Activated CD4-positive, alpha-beta T cell treated with anti-CD3 and anti-CD28 coated beads, Interleukin-2, amount 50 U/mL, for 48 hours (primary cell): ENCODE measurements at places on chromosomes 2 and 18.

DNA sequence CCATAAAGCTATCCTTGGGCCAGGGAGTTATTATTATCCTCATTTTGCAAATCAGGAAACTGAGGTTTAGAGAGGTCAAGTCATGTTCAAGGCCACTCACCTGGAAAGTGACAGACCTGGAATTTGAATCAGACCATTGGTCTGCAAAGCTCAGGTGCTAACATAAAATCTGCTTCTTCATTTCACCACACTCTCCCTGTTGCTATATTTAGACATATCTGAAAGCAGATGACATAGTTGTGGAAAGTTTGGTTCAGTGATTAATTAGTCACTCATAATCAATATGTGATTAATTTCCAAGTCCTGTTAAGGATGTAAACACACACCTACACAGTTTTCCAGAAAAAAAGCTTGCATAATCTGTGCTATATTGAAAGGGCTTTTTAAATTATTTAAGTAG lies 57.4 kb downstream of the LINC00305 start:
- DNase-seq = no peak

DNA sequence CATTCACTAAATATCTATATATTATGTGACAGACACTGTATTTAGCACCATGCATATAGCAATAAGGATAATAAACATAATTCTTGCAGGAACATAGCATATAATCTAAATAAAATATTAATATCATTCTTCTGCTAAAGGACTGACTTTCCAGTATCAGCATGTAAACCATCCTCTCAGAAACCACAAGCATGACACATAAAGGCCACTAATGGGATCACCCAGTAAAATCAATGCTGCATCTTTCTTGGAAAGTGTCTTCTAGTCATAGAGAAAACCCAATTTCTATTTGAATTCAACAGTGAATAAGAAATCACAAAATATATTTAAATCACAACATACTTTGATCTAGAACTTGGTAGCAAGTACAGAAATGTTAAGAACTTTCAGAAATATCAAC lies 5.8 kb upstream of the LRP1B start:
- DNase-seq = no peak

DNA sequence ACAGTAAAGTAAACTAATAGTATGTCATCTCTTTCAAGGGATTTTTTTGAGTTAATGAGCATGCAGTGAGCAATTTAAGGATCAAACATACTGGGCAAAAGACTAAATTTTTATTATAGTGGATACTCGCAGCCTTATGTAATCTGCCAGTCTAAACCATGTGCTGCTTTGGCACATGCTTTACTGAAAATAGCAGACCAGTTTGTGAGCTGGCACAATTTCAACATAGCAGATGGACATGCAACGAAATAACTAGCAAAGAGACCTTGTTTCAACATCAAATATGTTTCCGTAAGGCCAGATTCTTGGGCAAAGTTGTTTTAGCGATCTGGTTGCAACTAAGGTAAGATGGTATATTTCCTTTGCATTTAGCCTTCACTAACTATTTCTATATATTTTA lies 807.3 kb downstream of the NR4A2 start:
- no peak for DNase-seq

DNA sequence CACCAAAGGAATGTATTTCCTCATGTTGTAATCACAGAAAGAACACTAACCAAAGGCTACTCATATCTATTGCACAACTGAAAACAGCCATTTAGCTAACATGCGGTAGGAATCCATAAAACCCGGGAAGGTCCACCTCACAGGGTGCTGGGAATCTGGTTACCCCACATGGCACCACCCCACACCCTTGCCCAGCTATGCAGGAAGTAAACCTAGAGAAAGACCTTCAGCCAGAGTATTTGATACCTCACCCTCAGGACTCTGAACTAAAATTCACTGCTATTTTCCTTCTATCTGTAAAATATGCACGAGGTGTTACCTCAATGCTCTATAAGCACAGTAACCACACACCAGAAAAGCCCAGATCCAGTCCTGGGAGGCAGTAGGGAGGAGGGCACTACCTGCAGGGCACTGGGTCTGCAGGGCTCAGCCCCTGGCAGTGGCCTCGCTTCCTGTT lies 45.8 kb downstream of the PTPN2 start:
- no peak for DNase-seq

- peak; percentile 3 for DNase-seq
Observed at GRCh38 chr18:42028247-42028832, 73.3 kb downstream of the PIK3C3 start.

- DNase-seq = no peak
Observed at GRCh38 chr2:11330457-11331142, 13.8 kb downstream of the ROCK2 start.

GRCh38 chr2:184555352-184555751 lies 43.0 kb upstream of the ZNF804A start:
- no peak for DNase-seq
